ENCODE measurements at places on chromosomes 3 and 15. TPM values are rescaled to one million over a fixed set of nuclear protein-coding genes. Genes with fewer than 3 reads are reported as not detected.

DNA sequence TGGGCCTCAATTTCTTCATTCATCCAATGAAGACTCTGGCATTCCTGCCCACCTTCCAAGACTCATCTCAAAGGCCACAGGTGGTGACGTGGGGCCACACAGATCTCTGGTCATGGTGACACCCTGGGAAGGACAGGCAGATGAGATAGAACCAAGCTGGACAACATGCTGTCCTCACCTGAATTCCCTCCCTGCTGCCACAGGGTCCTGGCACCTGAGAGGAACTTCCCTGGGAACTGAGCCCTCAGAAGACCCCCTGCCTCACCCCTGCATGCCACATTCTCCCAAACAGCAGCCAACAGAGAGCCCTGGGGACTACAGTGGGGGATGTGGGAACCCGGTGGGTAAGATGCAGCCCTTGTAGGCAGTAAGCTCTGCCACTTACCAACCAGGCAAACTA, 10.7 kb downstream of the KLF15 start:
- H3K27ac ChIP-seq = no peak overlapping the region
- H3K27me3 ChIP-seq = no peaks in the 10 kb centered on the region
- H3K4me3 ChIP-seq = no peak overlapping the region
- no peak for DNase-seq
- H3K4me1 ChIP-seq = no peaks in the 10 kb centered on the region

HTR3E gene
- polyA plus RNA-seq = not detected

TEX55 gene
- polyA plus RNA-seq = not detected

SLC2A2 gene
- 0.07 TPM for polyA plus RNA-seq

- DNase-seq = no peak
- H3K27me3 ChIP-seq = peaks cover 9% of the 10 kb centered on the region
- H3K4me3 ChIP-seq = no peak overlapping the region
- H3K27ac ChIP-seq = no peak overlapping the region
These were observed 15.7 kb upstream of the USF3 start for GRCh38 chr3:113712129-113712528.

DNA sequence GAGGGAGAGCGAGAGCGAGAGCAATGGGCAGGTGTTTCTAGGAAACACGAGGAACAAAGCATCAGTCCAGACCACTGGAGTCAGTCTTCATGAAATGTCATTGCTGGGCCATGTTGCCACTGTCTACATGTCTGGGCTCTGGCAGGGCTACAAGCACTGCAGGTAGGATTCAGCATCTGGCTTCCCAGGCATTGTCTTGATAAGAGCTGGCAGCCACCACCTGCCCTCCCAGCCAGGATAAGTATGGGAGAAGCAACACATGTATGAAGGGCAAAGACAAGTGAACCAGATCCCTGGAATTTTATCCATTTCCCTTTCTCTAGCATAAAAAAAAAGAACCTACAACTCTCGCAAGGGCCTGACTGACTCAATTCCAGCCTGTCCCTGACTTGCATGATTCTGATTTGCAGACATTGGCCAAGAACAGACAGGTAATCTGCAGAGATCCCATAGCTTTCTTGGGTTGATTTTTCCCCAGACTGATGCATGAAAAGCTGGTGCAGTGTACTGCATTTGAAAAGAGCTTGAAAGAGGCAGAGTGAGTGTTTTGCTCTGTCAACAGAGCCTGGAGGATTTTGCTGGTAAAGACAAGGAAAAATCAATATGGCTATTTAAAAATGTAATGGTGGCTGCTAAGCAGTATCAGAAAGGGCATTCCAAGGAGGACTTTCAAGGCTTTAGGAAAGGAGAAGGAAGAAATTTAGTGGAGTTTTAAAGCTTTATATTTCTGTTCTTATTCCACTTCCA, 157.2 kb upstream of the MYRIP start:
- no peaks in the 10 kb centered on the region for H3K27me3 ChIP-seq
- no peak overlapping the region for H3K27ac ChIP-seq
- H3K36me3 ChIP-seq = no peaks in the 10 kb centered on the region
- no peak for DNase-seq

GRCh38 chr3:41265011-41265545, 65.8 kb downstream of the CTNNB1 start:
- H3K27me3 ChIP-seq = no peaks in the 10 kb centered on the region
- H3K36me3 ChIP-seq = no peaks in the 10 kb centered on the region
- no peaks in the 10 kb centered on the region for H3K4me1 ChIP-seq
- H3K27ac ChIP-seq = no peak overlapping the region

DNA sequence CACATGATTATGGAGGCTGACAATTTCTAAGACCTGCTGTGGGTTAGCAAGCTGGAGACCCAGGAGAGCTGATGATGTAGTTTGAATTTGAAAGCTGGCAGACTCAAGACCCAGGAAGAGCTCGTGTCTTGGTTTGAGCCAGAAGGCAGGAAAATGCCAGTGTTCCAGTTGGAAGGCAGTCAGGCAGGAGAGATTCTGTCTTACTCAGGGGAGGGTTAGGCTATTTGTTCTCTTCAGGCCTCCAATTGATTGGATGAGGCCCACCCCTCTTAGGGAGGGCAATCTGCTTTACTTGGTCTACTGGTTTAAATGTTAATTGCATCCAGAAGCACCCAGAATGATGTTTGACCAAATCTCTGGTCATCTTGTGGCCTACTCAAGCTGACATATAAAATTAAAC, 40.4 kb upstream of the IGF2BP2 start:
- H3K4me1 ChIP-seq = no peaks in the 10 kb centered on the region
- no peaks in the 10 kb centered on the region for H3K36me3 ChIP-seq
- no peaks in the 10 kb centered on the region for H3K27me3 ChIP-seq
- H3K4me3 ChIP-seq = no peak overlapping the region
- DNase-seq = no peak

FSIP1 gene
- 0.82 TPM for polyA plus RNA-seq

- H3K27me3 ChIP-seq = no peaks in the 10 kb centered on the region
- H3K4me3 ChIP-seq = no peak overlapping the region
- DNase-seq = no peak
- no peak overlapping the region for H3K27ac ChIP-seq
- no peaks in the 10 kb centered on the region for H3K36me3 ChIP-seq
- no peaks in the 10 kb centered on the region for H3K4me1 ChIP-seq
These were observed 174.3 kb upstream of the UBE3A start for GRCh38 chr15:25613134-25613533.

DNA sequence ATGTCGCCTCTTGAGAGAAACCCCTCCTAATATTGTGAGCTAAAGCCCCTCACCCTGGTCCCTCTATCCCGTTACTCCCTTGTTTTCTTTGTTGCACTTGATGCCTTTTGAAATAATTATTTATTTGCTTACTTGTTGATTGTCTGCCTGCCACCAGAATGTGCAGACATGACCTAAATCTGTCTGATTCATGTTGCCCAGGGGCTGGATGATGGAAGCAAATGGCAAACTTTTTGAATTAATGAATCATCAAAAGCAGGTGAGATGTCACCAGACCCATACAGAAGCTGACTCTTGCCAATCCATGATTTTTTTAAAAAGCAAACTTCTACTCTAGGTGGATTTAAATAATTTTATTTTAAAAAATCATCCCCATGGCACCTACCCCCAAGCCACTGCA, 49.3 kb downstream of the GRIP2 start:
- no peaks in the 10 kb centered on the region for H3K4me1 ChIP-seq
- H3K27ac ChIP-seq = no peak overlapping the region
- DNase-seq = no peak
- H3K4me3 ChIP-seq = no peak overlapping the region

FBXO40 gene
- 0.03 TPM for polyA plus RNA-seq

DNA sequence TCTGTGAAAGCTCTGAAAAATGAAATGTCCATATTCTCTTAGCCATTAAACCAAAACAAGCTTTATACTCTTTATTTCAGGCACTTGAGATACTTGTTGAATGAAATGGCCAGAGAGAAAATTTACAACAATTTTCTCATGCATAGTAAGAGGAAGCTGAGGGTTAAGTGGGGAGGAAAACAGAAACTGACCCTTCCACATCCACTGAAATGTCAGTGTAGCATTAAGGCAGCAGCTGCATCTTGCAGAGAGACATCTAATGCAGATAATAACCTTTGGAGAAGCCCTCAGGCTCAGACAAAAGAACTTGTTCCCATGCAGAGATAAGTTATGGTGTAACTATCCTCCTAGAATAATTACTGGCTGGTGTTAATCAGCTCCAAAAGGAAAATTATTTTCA, 34.0 kb downstream of the ZDHHC23 start:
- DNase-seq = no peak
- H3K4me3 ChIP-seq = no peak overlapping the region
- no peaks in the 10 kb centered on the region for H3K27me3 ChIP-seq
- peaks cover 11% of the 10 kb centered on the region for H3K36me3 ChIP-seq

- H3K27me3 ChIP-seq = no peaks in the 10 kb centered on the region
- H3K4me1 ChIP-seq = no peaks in the 10 kb centered on the region
- no peak for DNase-seq
- H3K27ac ChIP-seq = no peak overlapping the region
- no peak overlapping the region for H3K4me3 ChIP-seq
- no peaks in the 10 kb centered on the region for H3K36me3 ChIP-seq
These were observed 26.9 kb downstream of the GYG1 start for GRCh38 chr3:149018247-149018646.

DNA sequence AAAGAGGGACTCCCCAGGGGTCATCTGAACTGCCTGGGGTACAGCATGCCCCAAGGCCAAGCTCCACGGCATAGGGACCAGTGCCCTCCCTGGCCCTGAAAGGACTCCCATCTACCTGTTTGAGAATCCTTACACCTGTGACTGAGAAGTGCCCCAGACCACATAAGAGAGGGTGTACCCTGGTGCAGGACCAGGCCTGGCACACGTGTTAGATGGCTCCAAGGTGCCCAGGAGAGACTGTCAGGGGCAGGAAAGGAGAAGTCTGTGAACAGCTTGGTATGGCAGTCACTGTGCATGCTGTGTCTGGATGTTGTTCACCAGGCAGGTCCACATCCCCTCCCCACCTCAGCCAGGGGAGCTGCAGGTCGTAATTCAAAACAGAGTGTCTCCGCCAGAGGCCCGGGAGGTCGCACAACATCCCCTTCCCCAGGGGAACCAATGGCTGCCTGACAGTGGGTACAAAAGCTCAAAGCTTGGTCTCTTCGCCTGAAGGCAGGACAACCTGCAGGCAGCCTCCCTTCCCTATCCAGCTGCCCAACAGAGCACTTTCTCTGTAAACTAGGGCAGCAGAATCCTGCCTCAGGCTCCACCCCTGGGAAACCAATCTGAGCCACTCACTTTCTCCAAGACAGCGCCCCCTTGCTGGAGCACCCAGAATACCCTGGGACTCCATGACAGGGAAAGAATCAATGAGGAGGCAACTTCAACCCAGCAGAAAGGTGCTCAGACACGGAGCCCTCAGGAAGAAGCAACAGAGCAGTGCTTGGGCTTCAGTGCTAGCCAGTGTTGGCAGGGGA, 3.9 kb downstream of the NUP210 start:
- H3K4me3 ChIP-seq = no peak overlapping the region
- no peaks in the 10 kb centered on the region for H3K36me3 ChIP-seq

DNA sequence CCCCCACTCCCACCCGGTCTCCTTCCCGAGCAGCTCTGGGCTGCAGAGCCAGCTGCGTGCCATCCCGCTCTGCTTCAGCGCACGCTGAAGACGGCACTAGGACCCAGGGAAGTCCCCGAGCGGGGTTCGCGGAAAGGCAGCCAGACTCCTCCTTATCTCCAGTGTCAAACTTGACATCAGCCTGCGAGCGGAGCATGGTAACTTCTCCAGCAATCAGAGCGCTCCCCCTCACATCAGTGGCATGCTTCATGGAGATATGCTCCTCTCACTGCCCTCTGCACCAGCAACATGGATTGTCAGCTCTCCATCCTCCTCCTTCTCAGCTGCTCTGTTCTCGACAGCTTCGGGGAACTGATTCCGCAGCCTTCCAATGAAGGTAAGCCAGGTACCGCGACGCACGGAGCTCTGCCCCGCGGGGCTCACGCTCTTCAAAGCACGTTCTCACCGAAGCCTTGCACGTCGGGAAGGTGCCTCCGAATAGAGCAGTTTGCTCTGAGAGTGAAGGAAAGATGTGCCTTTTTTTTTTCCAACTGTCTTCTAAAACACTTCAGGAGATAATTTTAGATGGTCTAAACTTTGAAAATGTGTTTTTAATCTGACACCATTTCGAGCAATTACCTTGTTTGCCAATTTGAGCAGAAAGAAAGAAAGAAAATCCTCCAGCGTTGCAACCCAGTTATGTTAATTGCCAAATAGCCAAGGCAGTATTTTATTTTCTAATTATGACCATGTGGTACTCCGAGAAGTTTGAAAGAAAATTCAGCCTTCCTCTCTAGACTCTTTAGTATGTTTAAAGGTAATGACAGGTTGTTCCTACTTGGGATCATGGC, at the start of gene EPHA3:
Gene EPHA3 (plus strand): TSS at position 161 of the 830 bp plus-strand sequence. CDS start 128 bp downstream, at position 289.
- H3K4me3 ChIP-seq = peak within 1 kb of the TSS; percentile 15
- no peaks in the 10 kb centered on the region for H3K4me1 ChIP-seq
- DNase-seq = peak; percentile 89

GRCh38 chr3:15538345-15538744, 16.8 kb upstream of the COLQ start:
- no peak for DNase-seq
- H3K27me3 ChIP-seq = no peaks in the 10 kb centered on the region
- no peak overlapping the region for H3K27ac ChIP-seq
- H3K36me3 ChIP-seq = no peaks in the 10 kb centered on the region
- H3K4me1 ChIP-seq = no peaks in the 10 kb centered on the region

DNA sequence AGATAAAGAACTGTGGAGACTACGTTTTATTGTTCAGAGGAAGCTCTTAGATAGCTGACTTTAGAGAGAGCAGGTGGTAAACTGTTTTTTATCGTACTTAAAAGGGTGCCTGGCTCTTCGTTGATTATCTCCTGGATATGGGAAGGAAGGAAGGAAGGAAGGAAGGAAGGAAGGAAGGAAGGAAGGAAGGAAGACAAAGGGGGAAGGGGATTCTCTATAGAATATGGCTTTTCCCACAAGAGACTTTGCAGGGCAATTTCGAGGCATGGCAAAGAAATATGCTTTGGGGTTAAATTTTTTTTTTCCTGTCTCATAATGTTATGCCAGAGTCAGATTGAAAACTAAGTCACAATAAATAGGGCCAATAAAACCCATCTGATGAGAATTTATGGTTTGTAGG, 271.9 kb upstream of the POU1F1 start:
- no peak overlapping the region for H3K4me3 ChIP-seq
- no peaks in the 10 kb centered on the region for H3K36me3 ChIP-seq
- no peak overlapping the region for H3K27ac ChIP-seq
- no peaks in the 10 kb centered on the region for H3K4me1 ChIP-seq

DUOXA2 gene
- 0.11 TPM for polyA plus RNA-seq

GRCh38 chr15:89308236-89308635, 26.4 kb downstream of the POLG start:
- no peaks in the 10 kb centered on the region for H3K27me3 ChIP-seq
- H3K27ac ChIP-seq = no peak overlapping the region
- H3K4me1 ChIP-seq = no peaks in the 10 kb centered on the region
- no peak for DNase-seq
- no peak overlapping the region for H3K4me3 ChIP-seq

CKMT1A gene
- 0.49 TPM for polyA plus RNA-seq

- no peak overlapping the region for H3K4me3 ChIP-seq
- no peaks in the 10 kb centered on the region for H3K36me3 ChIP-seq
- H3K4me1 ChIP-seq = peaks cover 18% of the 10 kb centered on the region
- no peak overlapping the region for H3K27ac ChIP-seq
These were observed 29.6 kb upstream of the RPL32 start for GRCh38 chr3:12870942-12871341.

GRCh38 chr3:89859757-89860156, 752.3 kb downstream of the EPHA3 start:
- H3K27ac ChIP-seq = no peak overlapping the region
- no peaks in the 10 kb centered on the region for H3K4me1 ChIP-seq
- H3K4me3 ChIP-seq = no peak overlapping the region
- H3K36me3 ChIP-seq = no peaks in the 10 kb centered on the region
- H3K27me3 ChIP-seq = no peaks in the 10 kb centered on the region

RHOV gene
- polyA plus RNA-seq = 0.76 TPM

LTF gene
- 5.4 TPM for polyA plus RNA-seq

GRCh38 chr3:55341502-55342031, 145.5 kb downstream of the WNT5A start:
- no peak overlapping the region for H3K4me3 ChIP-seq
- no peak overlapping the region for H3K27ac ChIP-seq
- no peaks in the 10 kb centered on the region for H3K4me1 ChIP-seq
- H3K36me3 ChIP-seq = no peaks in the 10 kb centered on the region
